ENCODE measurements at places on chromosomes 7 and 10. TPM values are rescaled to one million over a fixed set of nuclear protein-coding genes. Genes with fewer than 3 reads are reported as not detected.

PKD2L1 gene
- not detected for total RNA-seq

CALCR gene
- total RNA-seq, result 0.45 TPM

SLC39A12 gene
- 0.54 TPM for total RNA-seq

HKDC1 gene
- 0.91 TPM for total RNA-seq

ADAM8 gene
- total RNA-seq, result 1.6 TPM

PON1 gene
- not detected for total RNA-seq

LLCFC1 gene
- total RNA-seq, result not detected

TRIM74 gene
- not detected for total RNA-seq

SAMD9 gene
- total RNA-seq, result 1.5 TPM

DNA sequence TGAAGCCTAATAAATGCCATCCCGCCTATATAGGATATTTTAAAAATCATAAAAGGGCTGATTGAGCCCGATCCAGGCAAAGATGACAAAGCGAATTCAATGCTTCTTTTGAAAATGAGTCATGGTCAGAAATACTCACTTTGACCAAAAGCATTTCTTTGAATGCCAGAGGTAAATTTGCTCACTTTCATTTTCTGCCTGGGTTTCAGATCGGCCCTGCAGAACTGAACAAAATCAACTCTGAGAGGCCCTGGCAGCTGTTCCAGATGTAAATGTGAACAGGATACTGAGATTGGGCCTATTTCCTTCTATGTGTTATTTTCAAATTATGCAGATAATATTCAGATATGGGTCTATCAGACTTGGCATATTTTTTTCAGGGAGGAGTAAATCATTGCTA is 114.8 kb upstream of the ARID5B start:
- no peak for DNase-seq

- DNase-seq, result no peak
Measured at GRCh38 chr7:12550956-12551355, 19.6 kb upstream of the SCIN start.

GRCh38 chr7:26633557-26633956 is 230.8 kb downstream of the SKAP2 start:
- no peak for DNase-seq

DNA sequence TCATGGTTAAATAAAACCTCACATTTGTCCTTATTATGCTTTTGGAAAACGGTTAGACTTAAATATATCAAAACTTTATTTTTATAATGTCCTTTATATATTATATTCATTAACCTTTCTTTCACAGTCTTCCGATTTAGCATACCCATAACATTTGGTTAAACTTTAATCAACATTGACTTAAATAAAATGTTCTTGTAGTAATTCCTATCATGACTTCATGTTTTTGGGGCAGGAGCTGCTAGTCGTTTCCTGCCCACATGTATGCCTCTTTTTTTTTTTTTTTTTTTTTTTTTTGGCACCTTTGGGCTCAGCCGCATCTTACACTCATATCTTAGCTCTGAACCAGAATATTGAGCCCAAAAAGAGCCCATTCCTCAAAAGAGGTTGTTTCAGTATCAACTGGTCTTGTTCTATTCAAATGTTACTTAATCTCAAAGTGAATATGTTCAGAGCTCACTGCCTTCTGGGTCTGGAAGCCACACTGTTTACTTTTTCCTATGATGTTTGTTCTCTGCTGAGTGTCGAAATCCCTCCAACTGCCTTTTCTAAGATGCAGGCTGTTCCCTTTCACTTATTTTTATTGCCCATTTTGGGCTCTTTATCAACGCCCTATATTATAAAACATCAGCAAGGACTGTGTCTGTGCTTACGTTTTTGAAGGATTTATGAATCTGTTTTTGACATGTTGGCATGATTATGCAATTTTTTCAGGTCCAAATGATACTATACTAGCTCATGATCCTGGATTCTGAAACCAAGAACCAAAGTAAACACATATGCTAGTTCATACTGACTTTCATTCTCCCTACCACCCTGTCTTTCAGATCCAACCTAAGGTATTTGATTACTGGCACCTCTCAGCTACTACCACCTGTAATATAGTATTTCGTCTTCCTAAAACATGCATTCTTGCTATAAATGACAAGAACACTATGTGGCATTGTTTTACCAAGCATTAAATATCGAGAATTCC is 914.4 kb downstream of the PCDH15 start:
- no peak for DNase-seq

DNA sequence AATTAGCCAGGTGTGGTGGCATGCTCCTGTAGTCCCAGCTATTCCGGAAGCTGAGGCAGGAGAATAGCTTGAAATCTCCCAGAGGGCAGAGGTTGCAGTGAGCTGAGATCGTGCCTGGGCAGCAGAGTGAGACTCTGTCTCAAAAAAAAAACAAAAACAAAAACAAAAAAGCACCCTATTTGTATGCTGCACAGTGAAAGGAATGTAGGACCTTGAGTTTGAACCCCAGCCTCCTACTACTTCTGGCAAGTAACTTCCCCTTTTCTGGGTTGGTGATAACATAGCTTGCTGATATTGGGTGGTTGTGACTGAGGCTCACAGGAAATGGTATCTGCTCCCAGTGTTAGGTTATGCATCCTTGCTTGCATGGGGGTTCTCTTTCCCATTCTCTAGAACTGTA is 205.3 kb downstream of the BUB3 start:
- DNase-seq, result no peak

GRCh38 chr7:90595801-90596670 is at the start of gene CDK14:
TSS of gene CDK14 (plus strand) at chr7:90596321. CDS start at chr7:90596628, 307 bp downstream.
- DNase-seq, result peak; percentile 72

GRCh38 chr7:128167042-128167701 is 73.9 kb upstream of the LEP start:
- peak; percentile 95 for DNase-seq

DNA sequence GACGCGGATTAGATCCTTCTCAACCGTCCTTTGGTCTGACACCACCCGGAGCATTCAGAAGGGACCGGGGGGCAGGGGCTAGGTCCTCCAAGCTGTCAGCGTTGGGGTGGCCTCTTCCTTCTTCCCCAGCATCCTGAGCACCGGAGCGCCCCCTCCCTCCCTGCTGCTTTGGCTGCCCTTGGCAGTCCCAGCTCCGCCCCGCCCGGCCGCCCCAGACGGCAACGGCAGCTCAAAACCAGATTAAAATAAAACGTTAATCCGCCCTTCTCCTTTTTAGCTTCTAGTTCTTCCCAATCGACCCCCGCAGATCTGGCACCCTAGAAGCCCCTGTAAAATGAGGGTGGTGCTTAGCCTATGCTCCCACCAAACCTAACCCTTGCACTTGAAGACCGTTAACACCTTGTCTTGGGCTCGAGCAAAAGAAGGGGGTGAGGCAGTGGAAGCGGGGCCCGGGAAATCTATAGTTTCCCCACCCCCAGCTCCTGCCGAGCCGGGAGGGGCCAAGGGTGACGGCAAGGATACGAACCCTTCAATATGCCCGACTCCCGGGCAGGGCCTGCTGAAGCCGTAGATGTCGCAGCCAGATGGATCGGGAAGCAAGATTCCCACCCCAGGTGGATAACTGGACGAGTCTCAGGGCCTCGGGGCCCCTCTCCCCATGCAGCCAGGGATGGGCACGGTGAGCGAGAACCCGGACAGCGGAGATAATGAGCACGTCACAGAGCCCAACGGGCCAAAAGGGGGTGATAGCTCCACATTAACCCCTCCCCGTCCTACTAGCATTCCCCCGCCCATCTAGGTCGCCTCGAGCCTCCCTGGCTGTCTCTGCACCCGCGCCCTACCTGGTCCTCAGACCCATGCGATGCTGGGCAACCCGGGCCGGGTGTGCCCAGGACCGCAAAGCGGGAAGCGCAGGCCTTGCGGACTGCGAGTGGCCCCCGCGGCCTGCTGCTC is 169.7 kb downstream of the NRF1 start:
- no peak for DNase-seq

- DNase-seq, result no peak
Measured at GRCh38 chr7:115085421-115085820, 163.5 kb downstream of the MDFIC start.

- DNase-seq, result no peak
Measured at GRCh38 chr10:111208951-111209350, 132.1 kb downstream of the ADRA2A start.

DNA sequence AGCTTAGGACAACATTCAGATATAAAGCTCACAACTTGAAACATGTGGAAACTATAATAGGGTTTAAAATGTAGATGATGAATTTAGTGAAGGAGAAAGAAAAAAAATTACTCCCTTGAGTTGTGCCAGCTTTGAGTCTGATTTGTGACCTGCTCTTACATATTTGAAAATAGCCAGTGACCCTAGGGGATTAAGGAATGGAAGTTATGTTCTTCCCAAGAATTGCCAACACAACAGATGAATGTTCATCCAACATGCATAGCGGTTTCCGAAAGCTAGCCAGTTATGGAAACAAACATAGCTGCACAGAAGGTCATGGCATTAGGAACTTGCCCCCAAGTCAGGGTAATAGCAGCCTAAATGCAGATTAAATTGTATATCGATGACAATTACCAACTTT is 10.8 kb downstream of the TMEM196 start:
- DNase-seq, result no peak

- no peak for DNase-seq
Measured at GRCh38 chr10:3836222-3836820, 51.3 kb upstream of the KLF6 start.

DNA sequence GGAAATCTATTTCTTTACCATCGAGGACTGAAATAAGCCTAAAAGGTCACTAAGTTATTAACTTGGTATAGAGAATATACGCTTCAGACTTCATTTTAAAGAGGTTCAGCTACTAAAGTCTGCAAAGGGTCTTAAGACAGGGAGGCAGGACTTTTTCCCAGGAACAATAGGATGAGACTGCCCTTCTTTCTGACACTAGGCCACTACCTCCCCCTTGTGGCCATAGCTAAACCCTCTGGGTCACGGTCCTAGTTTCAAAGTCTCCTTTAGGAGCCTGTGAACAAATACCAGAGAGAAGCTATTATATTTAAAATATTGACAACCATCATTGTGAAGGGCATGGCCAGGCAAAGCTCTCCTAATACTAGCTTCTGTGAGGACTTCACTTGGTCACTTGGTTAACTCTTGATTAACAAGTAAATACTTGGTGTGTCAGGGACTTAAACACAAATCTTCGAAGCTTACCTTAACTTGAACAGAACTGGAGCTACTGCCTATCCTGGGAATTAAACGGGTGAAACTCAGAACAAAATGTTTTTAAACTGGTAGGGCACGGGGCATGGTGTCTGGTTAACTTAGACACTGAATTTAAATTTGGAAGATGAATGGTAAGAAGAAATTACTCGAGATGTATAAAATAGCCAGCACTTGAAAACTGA is 75.6 kb downstream of the CCDC6 start:
- DNase-seq, result peak; percentile 62

- no peak for DNase-seq
Measured at GRCh38 chr7:17584822-17585221, 286.4 kb downstream of the AHR start.

GRCh38 chr7:84331616-84332015 is 137.0 kb upstream of the SEMA3A start:
- no peak for DNase-seq

GRCh38 chr7:116477625-116478024 is 21.9 kb upstream of the CAV2 start:
- DNase-seq, result no peak

DNA sequence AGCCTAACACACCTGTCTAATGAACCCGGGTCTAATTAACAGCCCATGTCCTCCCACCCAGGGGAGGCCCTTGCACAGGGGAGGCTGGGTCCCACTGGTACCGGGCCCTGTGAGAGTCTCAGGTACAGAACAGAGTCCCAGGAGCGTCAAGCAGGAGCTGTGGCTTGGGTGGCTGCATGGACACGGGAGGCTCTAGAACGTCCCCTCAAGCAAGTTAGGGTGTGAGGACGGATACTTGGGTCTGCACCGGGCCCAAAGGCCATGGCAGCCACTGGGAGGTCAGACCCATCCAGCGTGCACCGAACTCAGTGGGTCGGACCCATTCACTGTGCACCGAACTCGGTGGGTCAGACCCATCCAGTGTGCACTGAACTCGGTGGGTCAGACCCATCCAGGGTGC is 309.7 kb downstream of the DNAJB6 start:
- no peak for DNase-seq

DNA sequence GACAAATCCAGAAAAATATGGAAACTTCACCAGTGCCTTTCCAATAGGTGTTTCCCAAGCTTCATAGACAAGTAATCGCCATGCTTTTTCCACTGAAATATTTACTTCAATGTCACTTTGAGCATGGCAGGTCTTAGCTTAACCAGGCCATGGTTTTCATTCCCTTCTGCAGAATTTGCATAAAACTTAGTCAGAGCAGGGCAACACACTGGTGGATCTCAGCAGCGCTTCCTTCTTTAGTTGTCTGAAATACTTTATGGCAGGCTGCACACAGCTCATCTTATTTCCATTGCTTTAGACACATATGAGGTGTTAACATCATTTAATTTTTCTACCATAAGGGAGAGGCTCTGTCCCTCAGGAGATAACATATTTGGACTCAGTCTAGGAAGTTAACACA is 102.9 kb upstream of the AHR start:
- no peak for DNase-seq

- peak; percentile 70 for DNase-seq
Measured at GRCh38 chr10:1114719-1115606, 58.8 kb downstream of the WDR37 start.

GRCh38 chr7:87712571-87712970 is 84.4 kb downstream of the RUNDC3B start:
- DNase-seq, result no peak

GRCh38 chr10:3469639-3470020 is 297.0 kb upstream of the PITRM1 start:
- DNase-seq, result no peak

GRCh38 chr10:128047351-128047750 is 78.9 kb downstream of the MKI67 start:
- DNase-seq, result no peak

DNA sequence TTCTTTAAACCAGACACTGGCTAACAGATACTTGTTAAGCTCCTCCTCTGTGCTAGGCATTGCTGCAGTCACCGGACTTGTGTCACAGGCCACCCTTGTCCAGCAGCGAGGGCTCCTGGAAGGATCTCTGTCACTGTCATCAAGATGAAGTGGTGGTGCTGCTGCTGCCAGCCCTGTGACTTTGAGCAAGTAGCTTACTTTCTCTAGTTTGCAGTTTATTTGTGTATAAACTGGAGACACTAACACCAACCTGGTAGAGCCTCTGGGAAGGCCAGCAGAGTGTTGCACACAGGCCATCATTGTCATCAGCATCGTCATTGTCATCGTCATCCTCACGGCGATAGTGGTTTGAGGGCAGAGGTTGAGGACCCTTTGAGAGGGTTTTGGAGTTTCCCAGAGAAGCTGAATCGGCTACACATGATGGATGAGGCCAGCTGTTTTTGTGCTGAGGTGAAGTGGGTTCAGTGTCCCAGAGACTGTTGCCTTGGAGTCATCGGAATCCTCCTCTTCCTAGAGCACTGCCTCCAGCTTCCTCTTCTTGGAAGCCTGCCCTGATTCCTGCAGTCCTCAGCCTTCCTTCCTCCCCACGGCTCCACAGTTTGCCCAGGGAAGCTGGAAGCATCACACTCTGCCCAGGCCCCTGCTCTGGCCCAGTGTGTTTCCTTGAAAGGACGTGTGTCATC is 128.4 kb downstream of the GRK5 start:
- no peak for DNase-seq

DNA sequence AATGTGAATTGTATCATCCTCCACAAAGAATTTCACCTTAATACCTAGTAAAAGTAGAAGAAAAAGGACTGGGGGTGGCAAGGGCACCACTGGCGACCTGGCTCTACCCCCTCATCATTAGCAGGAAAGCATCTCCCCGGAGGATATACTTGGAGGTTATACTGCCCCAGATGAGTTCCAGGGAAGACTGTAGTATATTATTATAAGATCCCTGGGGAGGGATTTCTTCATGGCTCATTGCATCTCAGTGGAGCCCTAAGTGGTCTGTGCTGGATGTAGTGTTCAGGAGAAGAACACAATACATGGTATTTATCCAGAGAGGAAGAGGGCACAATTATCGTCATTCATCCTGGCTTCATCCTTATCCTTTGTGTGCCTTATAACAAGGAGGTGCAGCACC is 14.2 kb upstream of the DYNC1I1 start:
- DNase-seq, result no peak
